ENCODE measurements at places on chromosomes 11 and 22. TPM values are rescaled to one million over a fixed set of nuclear protein-coding genes. Genes with fewer than 3 reads are reported as not detected.
A peak's percentile ranks its signal among the peaks of the same experiment; 100 is the strongest.

- H3K36me3 ChIP-seq = no peaks in the 10 kb centered on the region
- peaks cover 31% of the 10 kb centered on the region for H3K27me3 ChIP-seq
- no peak overlapping the region for H3K4me3 ChIP-seq
- no peak overlapping the region for H3K27ac ChIP-seq
- no peak for DNase-seq
Observed at GRCh38 chr22:22463855-22464540, 44.5 kb downstream of the ZNF280B start.

GRCh38 chr11:11344045-11344444, 9.0 kb downstream of the CSNK2A3 start:
- peaks cover 7% of the 10 kb centered on the region for H3K4me1 ChIP-seq
- H3K4me3 ChIP-seq = no peak overlapping the region
- no peak overlapping the region for H3K27ac ChIP-seq

DNA sequence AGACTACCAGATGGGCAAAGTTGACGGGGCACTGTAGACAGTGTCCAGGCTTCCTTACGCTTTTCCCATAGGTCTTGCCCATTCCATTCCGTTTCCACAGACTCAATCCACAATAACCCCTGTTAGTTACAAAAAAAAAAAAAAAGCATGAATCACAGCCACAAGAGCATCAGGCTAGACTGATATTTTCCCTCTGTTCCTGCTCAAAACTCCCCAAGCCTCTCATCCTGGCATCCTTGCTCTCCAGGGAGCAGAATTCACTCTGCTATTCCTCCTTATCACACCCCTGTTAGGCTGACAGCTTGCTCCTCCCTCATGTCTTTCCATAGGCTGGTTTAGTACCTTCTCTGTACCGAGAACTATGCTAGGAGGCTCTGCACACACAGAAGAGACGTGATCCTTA, 42.2 kb downstream of the TMEM123 start:
- H3K27ac ChIP-seq = no peak overlapping the region
- H3K27me3 ChIP-seq = no peaks in the 10 kb centered on the region
- H3K36me3 ChIP-seq = peaks cover 15% of the 10 kb centered on the region
- DNase-seq = no peak
- H3K4me1 ChIP-seq = peaks cover 8% of the 10 kb centered on the region

DNA sequence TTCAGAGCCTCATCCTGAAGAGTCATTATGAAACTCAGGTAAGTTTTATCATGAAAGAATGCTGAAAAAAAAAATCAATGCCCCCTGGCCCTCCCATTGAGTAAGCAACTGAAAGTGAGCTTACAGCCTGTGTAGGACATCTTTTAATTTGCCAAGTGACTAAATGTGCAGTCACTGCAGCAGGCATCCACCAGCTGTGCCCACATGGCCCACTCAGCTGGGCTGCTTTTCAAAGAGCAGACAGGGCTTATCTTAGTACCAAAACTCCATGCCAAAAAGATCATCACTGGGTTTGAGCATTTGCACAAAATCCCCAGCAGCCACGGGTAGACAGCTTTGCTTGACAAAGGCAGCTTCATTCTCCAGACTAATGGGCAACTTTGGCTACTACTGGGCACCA, 709.7 kb downstream of the NTM start:
- H3K36me3 ChIP-seq = no peaks in the 10 kb centered on the region
- no peak overlapping the region for H3K27ac ChIP-seq
- no peak overlapping the region for H3K4me3 ChIP-seq
- no peaks in the 10 kb centered on the region for H3K27me3 ChIP-seq

DNA sequence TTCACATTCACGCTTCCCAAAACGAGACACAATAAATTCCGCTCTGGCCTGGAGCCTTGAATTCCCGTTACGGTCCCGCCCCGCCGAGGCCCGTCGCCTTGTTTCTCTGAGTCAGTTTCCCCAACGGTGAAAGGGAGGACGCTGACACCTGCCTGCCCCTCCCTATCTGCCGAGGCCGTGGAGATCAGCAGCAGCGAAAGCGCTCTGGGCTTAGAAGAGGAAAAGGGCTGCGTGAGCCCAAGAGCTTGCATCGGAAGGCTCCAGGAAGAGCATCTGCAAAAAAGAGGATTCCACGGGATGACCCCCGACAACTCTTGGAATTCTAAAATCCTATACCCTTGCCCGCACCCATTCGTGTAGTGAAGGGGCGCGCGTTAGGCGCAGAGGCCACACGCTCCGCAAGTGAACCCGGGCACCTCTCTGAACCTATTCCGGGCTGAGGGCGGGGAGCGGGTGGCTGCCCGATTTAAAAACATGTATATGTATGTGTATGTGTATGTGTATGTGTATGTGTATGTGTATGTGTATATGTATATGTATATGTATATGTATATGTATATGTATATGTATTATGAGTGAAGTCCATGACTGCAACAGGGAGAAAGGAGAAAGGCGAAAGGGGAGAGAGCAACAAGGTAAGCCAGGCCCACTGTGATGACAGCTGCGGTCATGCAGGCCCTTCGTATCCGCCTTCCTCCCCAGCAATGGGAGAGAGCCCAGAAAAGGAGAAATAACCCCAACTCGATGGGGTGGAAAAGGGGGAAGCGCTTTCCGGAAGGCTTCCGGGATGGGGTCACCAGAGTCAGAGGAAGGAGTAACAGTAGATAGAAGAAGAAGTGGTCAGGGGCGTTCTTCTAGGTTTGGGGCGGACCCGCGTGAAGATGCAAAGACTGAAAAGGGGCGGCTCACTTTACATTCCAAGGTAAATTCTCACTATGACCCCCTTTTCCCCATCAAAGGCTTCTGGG, 948 bp upstream of the MRTFA start:
- no peaks in the 10 kb centered on the region for H3K27me3 ChIP-seq
- H3K4me1 ChIP-seq = peaks cover 28% of the 10 kb centered on the region
- H3K4me3 ChIP-seq = peak overlapping the region; percentile 97
- peak overlapping the region; percentile 91 for H3K27ac ChIP-seq
- DNase-seq = peak; percentile 71

DNA sequence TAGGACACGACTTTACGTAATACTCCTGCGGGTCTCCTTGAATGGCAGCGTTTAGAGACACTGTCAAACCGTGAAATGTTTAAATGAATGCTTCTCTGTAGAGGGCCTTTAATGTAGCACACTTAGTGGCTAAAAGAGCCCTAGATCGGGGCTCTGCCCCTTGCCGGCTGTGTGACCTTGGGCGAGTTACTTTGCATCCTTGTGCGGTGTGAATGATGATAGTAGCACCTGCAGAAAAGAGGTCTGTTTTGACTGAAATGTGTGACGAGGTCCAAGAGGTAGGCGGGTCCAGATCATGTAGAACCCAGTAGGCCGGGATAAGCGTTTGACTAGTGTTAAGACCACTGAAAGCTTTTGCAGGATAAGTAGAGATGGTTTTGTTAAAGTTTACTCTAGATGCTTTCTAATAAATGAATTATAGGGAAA, 866 bp downstream of the MED17 start:
- H3K4me1 ChIP-seq = peaks cover 29% of the 10 kb centered on the region
- H3K27me3 ChIP-seq = no peaks in the 10 kb centered on the region
- H3K27ac ChIP-seq = peak overlapping the region; percentile 95

GRCh38 chr11:131423688-131424087, 53.3 kb downstream of the NTM start:
- no peak for DNase-seq
- no peaks in the 10 kb centered on the region for H3K36me3 ChIP-seq

DNA sequence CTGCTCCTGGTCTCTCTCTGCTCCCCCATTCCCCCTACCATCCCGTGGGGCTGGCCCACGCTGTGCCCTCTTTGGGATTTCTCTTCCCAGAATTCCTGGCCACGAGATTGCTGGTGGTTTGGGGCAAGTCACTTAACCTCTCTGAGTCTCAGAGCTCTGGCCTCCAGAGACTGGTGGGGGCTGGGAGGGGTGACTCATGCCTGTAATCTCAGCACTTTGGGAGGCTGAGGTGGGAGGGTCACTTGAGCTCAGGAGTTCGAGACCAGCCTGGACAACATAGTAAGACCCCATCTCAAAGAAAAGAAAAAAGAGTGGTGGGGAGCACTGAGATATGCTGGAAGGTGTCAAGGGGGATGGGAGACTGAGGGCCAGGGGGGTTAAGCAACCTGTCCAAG, 18.3 kb downstream of the OTUB1 start:
- H3K36me3 ChIP-seq = no peaks in the 10 kb centered on the region
- H3K4me1 ChIP-seq = peaks cover 43% of the 10 kb centered on the region
- no peak for DNase-seq
- H3K27ac ChIP-seq = no peak overlapping the region
- no peak overlapping the region for H3K4me3 ChIP-seq
- no peaks in the 10 kb centered on the region for H3K27me3 ChIP-seq

GRCh38 chr11:104625246-104625645, 273.0 kb downstream of the CASP12 start:
- no peak overlapping the region for H3K4me3 ChIP-seq
- no peaks in the 10 kb centered on the region for H3K36me3 ChIP-seq
- DNase-seq = no peak

GRCh38 chr11:30487200-30487898, 98.8 kb downstream of the MPPED2 start:
- DNase-seq = no peak
- no peak overlapping the region for H3K27ac ChIP-seq
- no peaks in the 10 kb centered on the region for H3K36me3 ChIP-seq
- no peaks in the 10 kb centered on the region for H3K27me3 ChIP-seq
- peaks cover 13% of the 10 kb centered on the region for H3K4me1 ChIP-seq

DNA sequence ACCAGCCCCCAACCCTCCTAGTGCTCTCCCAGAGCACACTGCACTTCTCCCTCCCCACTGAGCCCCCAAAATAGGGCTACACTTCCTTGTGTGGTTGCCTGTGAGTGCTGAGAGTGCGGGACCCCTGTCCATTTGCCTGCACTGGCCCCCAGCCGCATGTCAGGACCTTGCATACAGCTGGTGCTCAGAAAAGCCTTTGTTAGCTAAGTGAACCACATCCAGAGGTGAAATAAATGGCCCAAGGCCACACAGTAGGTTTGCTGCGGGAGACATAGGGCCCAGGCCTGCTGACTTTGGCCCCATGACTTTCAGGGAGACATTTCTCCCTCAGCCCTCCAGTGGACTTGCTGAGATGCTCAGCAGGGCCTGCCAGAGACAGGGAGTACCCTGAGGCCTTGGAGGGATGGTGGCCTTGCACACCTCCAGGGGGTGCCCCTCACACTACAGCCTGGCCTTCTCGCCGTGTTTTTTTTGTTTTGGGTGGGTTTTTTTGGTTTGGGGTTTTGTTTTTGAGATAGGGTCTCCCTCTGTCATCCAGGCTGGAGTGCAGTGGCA, 10.2 kb downstream of the SSTR3 start:
- no peaks in the 10 kb centered on the region for H3K36me3 ChIP-seq
- H3K27ac ChIP-seq = no peak overlapping the region
- H3K4me3 ChIP-seq = no peak overlapping the region
- DNase-seq = peak; percentile 37
- H3K27me3 ChIP-seq = no peaks in the 10 kb centered on the region
- peaks cover 19% of the 10 kb centered on the region for H3K4me1 ChIP-seq

DNA sequence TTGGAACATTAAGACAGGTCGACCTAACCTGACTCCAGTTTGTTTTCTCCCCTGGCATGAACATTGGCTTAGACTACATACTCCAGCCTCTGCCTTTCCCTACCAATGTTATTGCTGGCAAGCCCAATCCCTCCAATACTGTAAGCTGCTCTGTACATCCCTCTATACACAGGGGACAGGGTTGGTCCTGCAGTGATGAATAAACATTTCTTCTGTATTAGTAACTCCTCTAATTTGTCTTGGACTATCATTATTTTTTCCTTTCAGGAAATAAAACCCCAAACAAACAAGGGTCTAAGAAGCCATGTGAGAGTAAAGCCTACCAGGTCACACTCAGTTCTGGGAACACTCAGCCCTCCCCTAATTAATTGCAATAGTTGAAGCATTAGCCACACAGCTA, 35.1 kb upstream of the FJX1 start:
- DNase-seq = no peak
- no peak overlapping the region for H3K27ac ChIP-seq
- no peaks in the 10 kb centered on the region for H3K36me3 ChIP-seq
- peaks cover 3% of the 10 kb centered on the region for H3K27me3 ChIP-seq
- no peaks in the 10 kb centered on the region for H3K4me1 ChIP-seq

GRCh38 chr11:78791254-78791653, 216.6 kb upstream of the NARS2 start:
- no peaks in the 10 kb centered on the region for H3K27me3 ChIP-seq
- peaks cover 6% of the 10 kb centered on the region for H3K4me1 ChIP-seq

- H3K4me1 ChIP-seq = no peaks in the 10 kb centered on the region
- no peak overlapping the region for H3K4me3 ChIP-seq
- H3K36me3 ChIP-seq = no peaks in the 10 kb centered on the region
- DNase-seq = no peak
- H3K27ac ChIP-seq = no peak overlapping the region
- H3K27me3 ChIP-seq = no peaks in the 10 kb centered on the region
Observed at GRCh38 chr11:104073950-104074705, 37.7 kb downstream of the DDI1 start.

GRCh38 chr22:37546437-37547250, 13.6 kb upstream of the CDC42EP1 start:
- peak; percentile 81 for DNase-seq
- peak overlapping the region; percentile 92 for H3K27ac ChIP-seq
- H3K27me3 ChIP-seq = no peaks in the 10 kb centered on the region
- peak overlapping the region; percentile 29 for H3K4me3 ChIP-seq

DNA sequence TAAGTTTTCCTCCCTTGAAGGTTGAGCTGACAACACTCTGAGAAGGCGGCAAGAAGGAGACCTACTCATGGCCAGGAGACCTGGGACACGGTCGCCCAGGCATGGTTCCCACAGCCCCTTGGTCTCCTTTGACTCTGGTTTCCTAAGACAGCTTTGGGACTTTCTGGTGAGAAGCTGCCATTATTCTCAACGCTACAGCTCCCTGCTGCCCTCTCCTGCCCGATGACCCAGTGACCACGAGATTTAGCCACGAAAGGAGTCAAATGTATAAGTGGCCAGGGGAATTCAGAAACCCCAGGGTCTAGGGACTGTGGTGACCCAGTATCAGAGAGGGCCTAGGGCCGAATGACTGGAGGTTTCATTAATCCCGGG, 699 bp upstream of the SDF2L1 start:
- H3K36me3 ChIP-seq = peaks cover 21% of the 10 kb centered on the region
- peak; percentile 79 for DNase-seq
- peak overlapping the region; percentile 78 for H3K4me3 ChIP-seq
- H3K4me1 ChIP-seq = peaks cover 9% of the 10 kb centered on the region
- H3K27me3 ChIP-seq = no peaks in the 10 kb centered on the region
- H3K27ac ChIP-seq = peak overlapping the region; percentile 67

DNA sequence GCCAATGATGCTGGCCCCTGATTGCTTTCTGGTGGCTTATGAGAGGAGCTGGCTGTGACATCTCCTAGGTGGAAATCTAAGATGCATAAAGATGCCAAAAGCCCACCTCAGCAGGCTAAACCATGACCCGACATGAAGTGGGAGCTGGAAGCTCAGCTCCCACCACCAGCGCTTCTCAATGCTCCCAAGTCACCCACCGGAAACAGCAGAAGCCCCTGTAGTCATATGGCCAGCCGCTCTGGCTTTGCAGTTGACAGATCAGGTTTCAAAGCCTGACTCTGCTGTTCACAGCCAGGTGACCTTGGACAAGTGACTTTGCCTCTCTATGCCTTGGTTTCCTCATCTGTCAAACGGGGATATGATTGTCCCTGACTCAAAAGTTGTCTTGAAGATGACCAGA, 29.1 kb upstream of the ANO1 start:
- no peak for DNase-seq
- H3K36me3 ChIP-seq = no peaks in the 10 kb centered on the region
- H3K4me3 ChIP-seq = no peak overlapping the region

- no peaks in the 10 kb centered on the region for H3K36me3 ChIP-seq
- no peak overlapping the region for H3K4me3 ChIP-seq
- H3K27me3 ChIP-seq = no peaks in the 10 kb centered on the region
- peaks cover 1% of the 10 kb centered on the region for H3K4me1 ChIP-seq
- no peak for DNase-seq
- no peak overlapping the region for H3K27ac ChIP-seq
Observed at GRCh38 chr11:129259931-129260348, 67.8 kb upstream of the ARHGAP32 start.

OMP gene
- not detected for total RNA-seq

FGF4 gene
- not detected for total RNA-seq

CNTN5 gene
- not detected for total RNA-seq

CARNS1 gene
- total RNA-seq = 2.7 TPM

SLC37A2 gene
- 25.1 TPM for total RNA-seq

MFRP gene
- not detected for total RNA-seq

Data from upper lobe of right lung (tissue), 1 donor.